ENCODE measurements at places on chromosomes 5 and 9.

GRCh38 chr9:4196886-4197285 is 103.0 kb downstream of the GLIS3 start:
- no peak for DNase-seq

GRCh38 chr9:112621018-112621655 is 96.8 kb downstream of the INIP start:
- no peak for DNase-seq

- no peak for DNase-seq
Observed at GRCh38 chr9:2286333-2286705, 271.2 kb downstream of the SMARCA2 start.

DNA sequence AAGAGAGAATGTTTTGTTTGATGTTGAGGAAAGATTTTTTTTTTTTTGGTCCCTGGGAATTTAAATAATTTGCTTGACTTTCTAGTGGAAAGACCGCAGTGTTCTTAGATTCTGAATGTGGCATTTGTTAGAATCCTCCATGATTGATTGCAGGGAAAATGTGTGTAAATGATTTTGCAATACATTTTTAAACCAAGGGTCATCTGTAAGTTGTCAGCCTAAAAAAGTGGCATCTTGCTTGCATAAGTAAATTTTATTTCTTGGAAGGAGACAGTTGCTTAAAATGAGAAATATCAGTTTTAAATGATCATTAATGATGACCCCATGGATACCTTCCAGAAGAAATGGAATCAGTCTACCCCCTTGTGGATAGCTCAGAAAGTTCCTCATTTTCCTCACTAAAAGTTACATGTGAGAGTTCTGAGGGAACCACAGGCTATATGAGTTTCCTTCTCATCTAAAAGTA is 105.1 kb upstream of the SLC25A48 start:
- DNase-seq: no peak

DNA sequence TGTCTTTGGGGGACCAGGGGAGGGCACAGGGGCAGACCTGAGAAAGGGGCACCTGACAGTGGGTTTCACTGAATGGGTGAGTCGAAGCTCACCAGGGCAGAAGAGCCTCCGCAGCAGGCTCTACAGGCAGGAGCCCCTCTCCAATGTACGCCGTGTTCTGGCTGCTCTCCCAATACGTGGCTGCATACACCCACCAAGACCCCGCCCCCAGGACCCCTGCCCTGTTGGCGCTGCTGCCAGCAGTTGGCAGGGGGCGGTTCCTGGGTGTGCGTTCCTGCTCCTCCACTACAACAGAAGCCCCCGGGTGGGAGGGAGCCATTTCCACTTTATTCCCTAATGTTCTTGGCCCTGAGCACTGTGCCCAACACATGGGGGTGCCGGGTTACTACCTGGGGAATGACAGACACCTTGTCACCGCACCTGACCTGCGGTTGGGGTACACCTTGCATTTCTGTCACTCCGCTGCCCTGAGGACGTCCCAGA is 30.3 kb downstream of the SARDH start:
- DNase-seq: no peak

DNA sequence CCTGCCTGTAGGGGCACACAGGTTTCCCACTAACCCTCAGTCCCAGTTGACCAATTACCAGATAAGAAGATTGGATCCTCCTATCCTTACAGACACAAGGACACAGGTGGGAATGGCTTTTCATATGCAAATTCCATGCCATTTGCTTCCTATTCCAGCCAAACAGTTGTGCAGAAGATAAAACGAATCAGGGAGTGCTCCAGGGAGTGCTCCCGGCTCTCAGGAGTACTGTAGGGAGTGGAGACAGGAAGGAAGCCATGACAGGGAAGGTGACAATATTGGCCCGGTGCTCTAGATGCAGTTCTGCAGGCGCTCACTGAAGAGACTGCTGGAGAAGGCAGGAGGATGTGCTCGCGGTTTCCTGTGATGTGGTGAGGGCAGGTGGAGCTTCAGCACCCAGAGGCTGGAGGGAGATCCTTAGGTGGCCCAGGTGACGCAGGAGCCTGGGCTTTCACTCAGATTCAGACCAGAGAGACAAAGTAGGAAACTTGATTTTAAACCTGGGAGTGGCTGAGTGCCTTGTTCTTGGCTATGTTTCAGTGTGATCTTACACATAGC is 260.0 kb downstream of the AUH start:
- DNase-seq: peak; percentile 29

DNA sequence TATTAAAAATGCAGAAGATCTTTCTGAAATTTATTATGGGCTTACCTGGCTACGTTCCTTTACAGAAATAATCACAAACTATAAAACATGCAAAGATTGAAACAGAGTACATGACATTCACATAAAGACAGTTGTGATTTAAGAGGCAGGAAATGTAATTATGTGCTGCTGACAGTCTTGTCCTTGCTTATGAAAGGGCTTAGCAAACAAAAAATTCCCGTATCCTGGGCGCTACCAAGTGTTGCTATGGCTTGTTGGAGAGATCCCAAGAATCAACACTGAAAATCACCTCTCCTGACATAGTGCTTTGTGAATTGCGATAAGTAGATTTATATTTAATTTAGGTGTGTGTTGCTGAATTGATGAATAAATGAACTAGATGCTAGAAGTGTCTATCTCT is 352.5 kb upstream of the C9orf72 start:
- no peak for DNase-seq

DNA sequence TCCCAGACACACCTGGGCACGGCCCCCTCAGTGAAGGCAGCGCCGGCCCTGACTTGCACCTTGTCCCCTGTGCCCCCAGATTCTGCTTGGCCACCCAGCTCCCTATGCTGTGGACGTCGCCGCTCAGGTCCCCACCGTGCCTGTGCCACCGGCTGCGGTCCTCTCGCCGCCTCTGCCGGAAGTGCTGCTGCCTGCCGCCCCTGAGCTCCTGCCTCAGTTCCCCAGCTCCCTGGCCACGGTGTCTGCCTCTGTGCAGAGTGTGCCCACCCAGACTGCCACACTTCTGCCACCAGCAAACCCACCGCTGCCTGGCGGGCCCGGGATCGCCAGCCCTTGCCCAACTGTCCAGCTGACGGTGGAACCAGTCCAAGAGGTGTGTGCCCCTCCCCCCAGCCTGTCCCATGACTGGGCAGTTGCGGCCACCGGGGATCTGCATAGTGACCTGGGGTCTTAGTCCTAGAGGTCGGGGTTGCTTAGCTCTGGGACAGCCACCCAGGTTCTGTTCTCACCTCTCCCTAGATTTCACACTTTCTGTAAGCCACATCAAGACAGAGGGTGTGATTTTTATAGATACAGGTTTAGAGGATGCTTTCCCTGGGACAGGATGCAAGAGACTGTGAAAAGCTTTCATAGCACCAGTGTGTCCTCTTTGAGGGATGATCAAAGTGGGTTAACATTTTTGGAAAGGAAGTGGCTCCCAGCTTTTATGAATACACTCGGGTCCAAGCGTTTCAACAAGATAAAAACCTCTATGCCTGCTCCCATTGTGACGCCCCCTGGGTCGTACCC is 78.0 kb downstream of the WNK2 start:
- no peak for DNase-seq

GRCh38 chr5:3190433-3190832 is 405.2 kb upstream of the IRX1 start:
- no peak for DNase-seq

GRCh38 chr5:88672644-88673252 is 210.2 kb downstream of the MEF2C start:
- no peak for DNase-seq

- no peak for DNase-seq
Observed at GRCh38 chr5:104733063-104733669, 1170.6 kb upstream of the NUDT12 start.

GRCh38 chr5:129069292-129069691 is 25.3 kb upstream of the ISOC1 start:
- no peak for DNase-seq

Measured in activated CD4-positive, CD25-positive, alpha-beta regulatory T cell treated with anti-CD3 and anti-CD28 coated beads, Interleukin-2, amount 50 U/mL, for 16 hours (primary cell).